ENCODE measurements at places on chromosomes 3 and 15.

DNA sequence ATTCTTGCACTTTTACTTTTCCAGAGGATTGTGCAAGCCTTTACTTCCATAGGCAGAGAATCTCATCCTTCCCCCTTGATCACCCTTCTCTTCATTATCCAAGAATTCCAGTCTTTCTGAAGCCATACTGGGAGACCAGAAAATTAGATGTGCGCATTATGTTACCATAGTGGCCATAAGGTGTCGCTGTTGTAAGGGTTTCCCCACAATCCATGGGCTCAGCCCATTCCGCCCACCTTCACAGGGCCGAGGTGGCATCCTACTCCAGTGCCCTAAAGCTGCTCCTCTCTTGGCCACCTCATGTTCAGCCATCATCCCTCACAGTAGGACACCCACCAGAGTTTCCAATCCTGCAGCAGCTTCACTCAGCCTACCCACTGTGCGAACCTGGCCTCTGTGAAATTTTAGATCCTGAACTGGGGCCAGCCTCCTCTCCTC is 35.0 kb downstream of the CTSH start:
- DNase-seq, result no peak

- DNase-seq, result no peak
Observed at GRCh38 chr3:39443530-39443929, 23.9 kb upstream of the MOBP start.

DNA sequence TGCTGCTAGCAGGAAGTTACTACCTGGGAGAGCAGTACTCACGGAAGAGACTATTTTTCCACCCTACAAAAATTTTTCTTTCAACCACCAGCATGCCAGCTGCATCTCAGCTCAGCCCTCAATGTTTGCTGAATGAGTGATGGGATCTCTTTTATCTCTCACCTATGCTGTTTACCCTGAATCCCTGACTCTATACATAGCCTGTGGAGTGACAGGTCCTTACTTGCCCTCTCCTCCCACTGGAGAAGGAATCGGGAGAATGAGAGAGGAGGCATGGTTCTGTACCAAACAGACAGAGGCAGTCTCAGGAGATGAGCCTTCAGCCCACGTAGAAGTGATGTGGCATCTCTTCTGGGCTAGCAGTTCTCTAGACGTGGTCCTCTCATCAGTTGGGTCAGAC is 6.7 kb upstream of the DGKG start:
- no peak for DNase-seq

DNA sequence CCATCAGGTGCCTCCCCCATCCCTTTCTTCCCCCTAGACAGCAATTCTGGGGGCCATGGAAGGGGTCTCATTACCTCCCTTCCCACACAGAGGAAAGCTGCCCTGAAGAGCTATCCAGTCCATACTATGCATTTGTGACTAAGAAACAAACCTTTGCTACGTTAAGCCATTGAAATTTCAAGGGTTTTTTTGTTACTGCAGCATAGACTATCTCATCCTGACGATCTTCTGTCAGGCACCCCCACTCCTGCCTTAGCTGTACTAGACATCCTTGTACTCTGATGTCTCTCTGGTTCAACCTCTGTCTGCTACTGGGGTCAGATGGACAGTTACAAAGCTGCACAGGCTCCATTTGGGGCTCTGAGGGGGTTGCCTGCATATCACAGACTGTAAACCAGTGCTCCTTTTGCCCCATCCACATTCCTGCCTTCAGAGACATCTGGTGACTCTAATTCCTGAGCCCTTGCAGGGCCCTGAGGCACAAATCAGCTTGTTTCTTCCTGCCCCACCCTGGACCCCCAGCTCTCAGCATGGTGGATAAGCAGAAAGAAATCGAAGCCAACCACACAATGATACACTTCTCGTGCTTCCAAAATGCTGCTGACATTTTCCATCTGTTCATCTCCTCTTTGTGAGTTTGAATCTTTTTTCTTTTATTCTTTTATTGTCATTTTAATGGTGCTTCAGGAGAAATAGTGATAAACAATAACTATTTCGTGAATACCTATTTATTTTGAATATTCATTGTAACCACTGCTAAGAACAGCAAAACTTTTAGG is 21.6 kb upstream of the NSMCE3 start:
- no peak for DNase-seq

DNA sequence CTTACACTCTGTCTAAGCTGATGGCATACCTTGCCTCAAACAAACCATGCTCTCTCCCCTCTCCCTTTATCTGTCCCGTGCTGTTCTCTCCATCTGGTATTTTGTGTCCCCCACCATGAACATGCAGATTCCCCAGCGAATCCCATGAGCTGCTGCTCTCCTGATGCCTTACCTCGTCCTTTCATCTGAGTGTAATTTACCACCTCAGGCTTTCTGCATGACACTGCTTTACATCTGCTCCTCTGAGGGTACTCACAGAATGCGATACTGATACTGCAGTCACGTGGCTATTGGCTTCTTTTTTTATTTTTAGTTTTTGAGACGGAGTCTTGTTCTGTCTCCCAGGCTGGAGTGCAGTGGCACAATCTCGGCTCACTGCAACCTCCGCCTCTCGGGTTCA is 341.7 kb downstream of the PTPRG start:
- DNase-seq, result no peak

- DNase-seq, result no peak
Observed at GRCh38 chr3:145197051-145197820, 963.7 kb downstream of the PLOD2 start.

GRCh38 chr3:128427175-128427857 is 39.4 kb downstream of the DNAJB8 start:
- no peak for DNase-seq

DNA sequence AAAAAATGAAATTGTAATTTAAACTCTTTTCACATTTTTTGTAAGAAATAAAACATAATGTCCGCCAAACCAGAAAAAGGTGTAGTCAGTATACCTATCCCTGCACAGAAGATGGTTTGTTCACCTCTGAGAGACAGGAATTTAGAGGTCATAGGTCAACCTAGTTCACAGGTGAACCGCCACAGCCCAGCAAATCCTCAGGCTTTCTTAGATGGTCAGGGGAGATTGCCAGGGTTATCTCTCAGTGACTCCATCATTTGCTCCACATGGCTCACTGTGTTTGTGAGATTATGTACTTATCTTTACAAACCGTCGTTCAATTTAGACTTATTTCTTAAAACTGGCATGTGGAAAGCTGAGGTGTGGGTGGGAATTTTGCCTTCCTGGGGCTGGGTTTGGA is 264.2 kb downstream of the GABRG3 start:
- DNase-seq, result no peak

- DNase-seq, result no peak
Observed at GRCh38 chr3:183350164-183350563, 78.3 kb downstream of the MCF2L2 start.

Data from MV-4-11 (cell line).